ENCODE measurements at places on chromosomes 6 and 20. TPM values are rescaled to one million over a fixed set of nuclear protein-coding genes. Genes with fewer than 3 reads are reported as not detected.

GRCh38 chr20:47907031-47907675, 121.9 kb upstream of the SULF2 start:
- peak; percentile 11 for DNase-seq

GRCh38 chr20:38092260-38092857, 58.8 kb downstream of the RPRD1B start:
- DNase-seq: no peak

GRCh38 chr20:64035066-64035932, 683 bp upstream of the C20orf204 start:
- no peak for DNase-seq

DNA sequence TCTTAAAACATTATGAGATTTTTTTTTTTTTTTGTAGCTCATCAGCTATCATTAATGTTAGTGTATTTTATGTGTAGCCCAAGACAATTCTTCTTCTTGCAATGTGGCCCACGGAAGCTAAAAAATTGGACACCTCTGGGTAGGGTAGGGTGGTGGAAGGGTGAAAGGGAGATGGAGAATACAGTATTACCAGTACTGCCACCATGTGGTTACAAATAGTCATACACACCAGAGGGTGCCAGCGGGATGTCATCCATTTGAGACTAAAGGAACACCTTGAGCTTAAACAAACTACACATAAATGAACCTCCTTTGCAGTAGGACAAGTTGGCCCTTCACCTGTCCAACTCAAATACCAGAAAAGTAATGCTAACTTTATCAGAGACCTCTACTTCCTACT, 601.9 kb downstream of the HTR1B start:
- peak; percentile 2 for DNase-seq

DNA sequence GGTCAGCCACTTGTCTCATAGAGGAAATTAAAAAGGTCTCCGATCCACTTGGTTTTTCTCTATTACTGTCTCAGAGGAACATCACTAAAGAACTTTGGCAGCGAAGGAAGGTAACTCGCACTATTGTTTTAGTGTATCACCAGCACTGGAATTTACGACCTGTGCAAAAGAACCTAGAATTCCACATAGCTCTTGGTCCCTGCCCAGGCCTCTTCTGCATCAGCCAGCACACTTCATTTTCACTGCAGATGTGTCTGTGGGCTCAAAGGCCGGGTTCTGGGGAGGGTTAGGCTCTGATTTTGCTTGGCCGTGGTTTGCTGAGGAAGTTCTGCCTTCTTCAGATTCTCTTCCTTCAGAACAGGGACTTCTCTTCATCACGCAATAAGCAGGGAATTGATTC, 102.8 kb upstream of the TMEM181 start:
- DNase-seq: no peak

- no peak for DNase-seq
Observed at GRCh38 chr6:10084111-10084986, 330.5 kb downstream of the TFAP2A start.

- DNase-seq: no peak
Observed at GRCh38 chr6:35052694-35053565, 88.2 kb downstream of the TCP11 start.

GRCh38 chr20:22438926-22439325, 145.4 kb downstream of the FOXA2 start:
- DNase-seq: no peak

DNA sequence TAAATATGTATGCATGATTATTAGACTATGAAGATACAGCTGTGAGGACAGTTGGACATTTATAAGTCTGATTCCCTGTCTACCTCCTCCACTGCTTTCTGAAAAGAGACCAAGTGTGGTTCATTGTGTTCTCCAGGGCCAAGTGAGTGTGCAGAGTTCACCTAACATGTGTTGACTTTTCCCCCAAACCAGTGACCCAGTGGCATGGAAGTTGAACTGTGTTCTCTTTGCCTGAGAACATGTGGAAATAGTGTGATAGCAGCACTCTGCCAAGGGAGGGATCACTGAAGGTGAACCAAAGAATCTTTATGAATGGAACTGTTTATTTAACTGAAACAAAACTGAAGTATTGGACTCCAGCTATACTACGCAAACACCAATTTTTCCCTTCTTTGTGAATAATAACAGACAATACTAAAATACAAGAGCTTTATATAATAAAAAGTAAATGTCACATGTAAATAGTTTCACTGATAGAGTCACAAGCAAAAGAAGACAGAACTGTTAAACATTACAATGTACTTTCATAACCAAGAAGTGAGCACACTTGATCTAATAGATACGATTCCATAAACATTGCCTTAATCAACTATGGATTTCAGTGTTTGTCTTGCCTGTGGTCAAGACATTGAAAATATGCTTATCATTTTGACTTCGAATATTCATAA, 200.3 kb upstream of the FUT9 start:
- no peak for DNase-seq

Gene ROS1
- 2.7 TPM for total RNA-seq

Gene CRISP3
- total RNA-seq: not detected

Gene BPIFB4
- not detected for total RNA-seq

Gene PRSS35
- total RNA-seq: not detected

Gene PHACTR1
- 3.9 TPM for total RNA-seq

Gene MLN
- total RNA-seq: not detected

Gene SEL1L2
- not detected for total RNA-seq
